Left lung (tissue), 14 donors: ENCODE measurements at places on chromosomes 5 and 9. TPM values are rescaled to one million over a fixed set of nuclear protein-coding genes. Genes with fewer than 3 reads are reported as not detected.
A peak's percentile ranks its signal among the peaks of the same experiment; 100 is the strongest.

Gene SPINK6
- not detected for total RNA-seq

Gene PDCD1LG2
- total RNA-seq, result 1.7 TPM

Gene ZNF483
- 5.2 TPM for total RNA-seq

Gene DMRT2
- total RNA-seq, result 0.35 TPM

Gene CCDC183
- total RNA-seq, result 0.44 TPM

Gene GKAP1
- total RNA-seq, result 5.5 TPM

DNA sequence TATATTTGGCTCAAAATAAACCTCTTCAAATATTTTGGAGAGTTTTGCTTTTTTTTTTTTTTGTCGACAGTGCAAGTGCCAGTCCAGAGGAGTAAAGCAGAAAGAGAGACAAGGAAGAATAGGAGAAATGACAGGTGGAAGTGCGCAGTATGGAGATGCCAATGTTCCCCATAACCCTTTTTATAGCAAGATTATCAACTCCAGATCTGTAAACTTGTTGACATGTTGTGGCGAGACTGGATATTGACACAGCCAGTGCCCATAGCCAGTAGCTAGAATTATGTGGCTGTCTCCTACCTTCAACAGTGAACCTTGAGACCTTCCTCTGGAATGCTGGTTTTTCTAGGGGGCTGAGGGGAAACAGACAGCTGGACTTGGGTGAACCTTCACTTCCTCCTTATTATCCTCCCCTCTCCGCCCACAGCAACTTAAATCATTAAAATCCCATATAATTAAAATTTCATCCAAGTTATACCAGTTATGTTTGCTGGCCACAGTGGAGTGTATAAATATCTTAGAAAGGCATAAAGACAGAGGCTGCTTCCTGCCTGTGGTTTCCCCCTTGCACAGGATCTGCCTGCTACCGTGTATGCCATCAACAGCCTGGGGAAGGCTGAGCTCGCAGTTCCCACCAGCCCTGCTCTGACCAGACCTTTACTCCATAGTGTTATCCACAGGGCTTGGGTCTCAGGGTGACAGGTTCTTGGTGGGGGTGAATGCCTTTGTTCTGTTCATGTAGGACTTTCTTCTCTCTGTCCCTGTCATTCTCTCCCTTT is 112.3 kb upstream of the ANKH start:
- H3K27me3 ChIP-seq, result no peaks in the 10 kb centered on the region
- no peak for DNase-seq

- H3K27ac ChIP-seq, result no peak overlapping the region
- no peaks in the 10 kb centered on the region for H3K36me3 ChIP-seq
- H3K27me3 ChIP-seq, result no peaks in the 10 kb centered on the region
- no peaks in the 10 kb centered on the region for H3K4me1 ChIP-seq
- no peak overlapping the region for H3K4me3 ChIP-seq
- DNase-seq, result peak; percentile 81
Measured at GRCh38 chr5:157994906-157995519, 136.1 kb upstream of the CLINT1 start.

DNA sequence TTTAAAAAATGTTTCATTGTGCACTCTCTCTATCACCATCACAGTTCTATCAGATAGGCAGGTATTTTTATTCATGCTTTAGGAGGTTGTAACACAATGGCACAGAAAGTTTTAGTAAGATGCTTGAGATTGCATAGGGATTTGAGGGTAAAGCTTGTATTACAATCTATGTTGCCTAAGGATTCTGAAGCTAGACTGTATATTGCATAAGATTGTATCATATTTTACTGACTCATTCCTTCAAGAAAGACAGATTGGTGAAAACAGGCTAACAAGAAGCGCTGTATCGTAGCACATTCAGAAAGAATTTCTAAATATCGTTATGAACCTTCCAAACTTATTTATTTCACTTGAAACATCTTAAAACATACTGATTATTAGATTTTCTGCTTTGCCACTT is 577.7 kb downstream of the EBF1 start:
- DNase-seq, result no peak
- H3K36me3 ChIP-seq, result no peaks in the 10 kb centered on the region
- peaks cover 5% of the 10 kb centered on the region for H3K4me1 ChIP-seq
- no peak overlapping the region for H3K27ac ChIP-seq
- H3K4me3 ChIP-seq, result no peak overlapping the region

GRCh38 chr5:157651623-157652376 is 438 bp downstream of the SOX30 start:
- no peaks in the 10 kb centered on the region for H3K36me3 ChIP-seq
- H3K4me1 ChIP-seq, result peaks cover 5% of the 10 kb centered on the region
- peak; percentile 67 for DNase-seq
- no peaks in the 10 kb centered on the region for H3K27me3 ChIP-seq

- no peaks in the 10 kb centered on the region for H3K4me1 ChIP-seq
- H3K27me3 ChIP-seq, result no peaks in the 10 kb centered on the region
- H3K36me3 ChIP-seq, result no peaks in the 10 kb centered on the region
- DNase-seq, result no peak
Measured at GRCh38 chr5:86869268-86869667, 251.5 kb downstream of the COX7C start.

GRCh38 chr9:265209-265870 is 50.7 kb downstream of the DOCK8 start:
- no peaks in the 10 kb centered on the region for H3K27me3 ChIP-seq
- no peak overlapping the region for H3K4me3 ChIP-seq
- H3K4me1 ChIP-seq, result no peaks in the 10 kb centered on the region
- no peak for DNase-seq

GRCh38 chr9:95091601-95092261 is 225.8 kb downstream of the FANCC start:
- peaks cover 18% of the 10 kb centered on the region for H3K36me3 ChIP-seq
- H3K4me1 ChIP-seq, result peaks cover 30% of the 10 kb centered on the region
- no peaks in the 10 kb centered on the region for H3K27me3 ChIP-seq
- DNase-seq, result no peak
- H3K27ac ChIP-seq, result peak overlapping the region; percentile 58
- H3K4me3 ChIP-seq, result no peak overlapping the region

DNA sequence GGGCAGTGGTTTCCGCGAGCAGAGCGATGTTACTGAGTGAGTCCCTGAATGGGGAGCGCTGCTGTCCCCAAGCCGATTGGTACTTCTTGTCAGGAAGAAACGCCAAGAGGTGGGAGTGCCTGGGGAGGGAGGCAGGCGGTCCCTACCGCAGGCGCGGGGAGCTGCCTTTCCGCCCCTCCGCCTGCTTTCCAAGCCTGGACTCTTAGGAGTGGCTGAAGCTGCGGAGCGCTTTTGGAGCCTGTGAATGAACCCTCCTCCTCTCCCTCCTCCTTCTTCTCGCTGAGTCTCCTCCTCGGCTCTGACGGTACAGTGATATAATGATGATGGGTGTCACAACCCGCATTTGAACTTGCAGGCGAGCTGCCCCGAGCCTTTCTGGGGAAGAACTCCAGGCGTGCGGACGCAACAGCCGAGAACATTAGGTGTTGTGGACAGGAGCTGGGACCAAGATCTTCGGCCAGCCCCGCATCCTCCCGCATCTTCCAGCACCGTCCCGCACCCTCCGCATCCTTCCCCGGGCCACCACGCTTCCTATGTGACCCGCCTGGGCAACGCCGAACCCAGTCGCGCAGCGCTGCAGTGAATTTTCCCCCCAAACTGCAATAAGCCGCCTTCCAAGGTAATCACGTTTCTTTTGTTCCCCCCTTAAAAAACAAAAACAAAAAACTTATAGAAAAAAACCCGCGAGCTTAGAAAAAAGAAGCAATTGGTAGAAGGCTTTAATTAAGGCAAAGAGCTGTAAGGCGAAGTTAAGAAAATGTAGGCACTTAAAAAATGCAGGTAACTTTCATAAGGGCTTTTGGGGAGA is at the start of gene VCAN:
Gene VCAN (plus strand): TSS at position 340 of the 808 bp plus-strand sequence. CDS start 11,775 bp downstream, outside the sequence.
- H3K4me1 ChIP-seq, result peaks cover 2% of the 10 kb centered on the region
- H3K36me3 ChIP-seq, result no peaks in the 10 kb centered on the region
- peak; percentile 74 for DNase-seq
- peaks cover 18% of the 10 kb centered on the region for H3K27me3 ChIP-seq
- peak within 1 kb of the TSS; percentile 55 for H3K4me3 ChIP-seq

DNA sequence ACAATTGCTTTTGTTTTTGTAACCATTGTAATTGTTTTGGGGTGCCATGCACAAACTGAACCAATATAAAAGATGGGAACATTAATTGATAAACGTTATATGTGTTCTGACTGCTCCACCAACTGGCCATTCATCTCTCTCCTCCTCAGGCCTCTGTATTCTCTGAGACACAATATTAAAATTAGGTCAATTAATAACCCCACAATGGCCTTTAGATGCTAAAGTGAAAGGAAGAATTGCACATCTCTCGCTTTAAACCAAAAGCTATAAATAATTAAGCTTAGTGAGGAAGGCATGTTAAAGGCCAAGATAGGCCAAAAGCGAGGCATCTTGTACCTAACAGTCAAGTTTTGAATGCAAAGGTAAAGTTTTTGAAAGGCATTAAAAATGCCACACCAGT is 448.4 kb upstream of the ITGA1 start:
- DNase-seq, result no peak
- H3K36me3 ChIP-seq, result no peaks in the 10 kb centered on the region
- H3K4me1 ChIP-seq, result no peaks in the 10 kb centered on the region
- H3K4me3 ChIP-seq, result no peak overlapping the region
- H3K27ac ChIP-seq, result no peak overlapping the region
- H3K27me3 ChIP-seq, result no peaks in the 10 kb centered on the region

- peak within 1 kb of the TSS; percentile 82 for H3K27ac ChIP-seq
- peaks cover 68% of the 10 kb centered on the region for H3K27me3 ChIP-seq
- H3K4me1 ChIP-seq, result no peaks in the 10 kb centered on the region
- peak; percentile 85 for DNase-seq
Measured at GRCh38 chr5:112419164-112419985, at the start of gene EPB41L4A. EPB41L4A (minus strand) TSS chr5:112419277; CDS start chr5:112419039, 238 bp downstream.

- no peaks in the 10 kb centered on the region for H3K4me1 ChIP-seq
- no peak overlapping the region for H3K4me3 ChIP-seq
- no peaks in the 10 kb centered on the region for H3K36me3 ChIP-seq
- no peak for DNase-seq
Measured at GRCh38 chr5:162672061-162672460, 604.5 kb downstream of the GABRG2 start.

DNA sequence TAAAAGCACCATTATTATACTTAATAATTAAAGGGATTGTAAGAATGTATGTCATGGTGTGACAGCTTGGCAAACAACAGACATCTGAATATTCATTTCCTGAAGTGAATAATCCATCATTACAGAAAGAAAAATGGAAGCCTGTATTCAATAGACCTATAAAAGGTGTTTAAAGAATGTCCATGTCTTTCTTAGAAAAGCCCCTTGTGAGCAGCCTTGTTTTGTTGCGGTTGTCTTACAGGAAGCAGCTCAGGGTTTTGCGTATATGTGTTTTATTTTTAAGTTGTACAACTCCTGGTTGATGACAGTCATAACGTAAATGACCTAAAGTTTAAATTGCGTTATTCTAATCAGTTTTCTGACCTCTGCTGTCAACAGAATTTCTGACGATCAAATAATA is 53.8 kb downstream of the CAST start:
- H3K27ac ChIP-seq, result peak overlapping the region; percentile 81
- DNase-seq, result no peak
- H3K27me3 ChIP-seq, result no peaks in the 10 kb centered on the region
- H3K4me3 ChIP-seq, result no peak overlapping the region

DNA sequence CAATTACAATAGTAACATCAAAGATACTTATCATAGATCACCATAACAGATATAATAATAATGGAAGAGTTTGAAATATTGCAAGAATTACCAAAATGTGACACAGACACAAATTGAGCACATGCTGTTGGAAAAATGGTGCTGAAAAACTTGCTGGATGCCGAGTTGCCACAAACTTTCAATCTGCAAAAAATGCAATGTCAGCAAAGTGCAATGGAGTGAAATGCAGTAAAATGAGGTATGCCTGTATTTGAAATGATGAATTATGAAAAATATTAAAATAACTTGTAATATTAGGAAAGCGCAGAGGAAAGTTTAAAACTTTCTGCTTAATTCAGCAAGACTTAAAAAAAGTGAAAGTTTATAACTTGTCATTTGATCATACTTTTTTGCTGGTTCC is 12.0 kb upstream of the PCBD2 start:
- no peak overlapping the region for H3K27ac ChIP-seq
- no peaks in the 10 kb centered on the region for H3K36me3 ChIP-seq
- no peak for DNase-seq
- H3K4me1 ChIP-seq, result no peaks in the 10 kb centered on the region
- no peak overlapping the region for H3K4me3 ChIP-seq

- no peak for DNase-seq
- no peak overlapping the region for H3K4me3 ChIP-seq
- no peaks in the 10 kb centered on the region for H3K4me1 ChIP-seq
- no peak overlapping the region for H3K27ac ChIP-seq
Measured at GRCh38 chr5:75168026-75168735, 68.5 kb downstream of the ANKRD31 start.

DNA sequence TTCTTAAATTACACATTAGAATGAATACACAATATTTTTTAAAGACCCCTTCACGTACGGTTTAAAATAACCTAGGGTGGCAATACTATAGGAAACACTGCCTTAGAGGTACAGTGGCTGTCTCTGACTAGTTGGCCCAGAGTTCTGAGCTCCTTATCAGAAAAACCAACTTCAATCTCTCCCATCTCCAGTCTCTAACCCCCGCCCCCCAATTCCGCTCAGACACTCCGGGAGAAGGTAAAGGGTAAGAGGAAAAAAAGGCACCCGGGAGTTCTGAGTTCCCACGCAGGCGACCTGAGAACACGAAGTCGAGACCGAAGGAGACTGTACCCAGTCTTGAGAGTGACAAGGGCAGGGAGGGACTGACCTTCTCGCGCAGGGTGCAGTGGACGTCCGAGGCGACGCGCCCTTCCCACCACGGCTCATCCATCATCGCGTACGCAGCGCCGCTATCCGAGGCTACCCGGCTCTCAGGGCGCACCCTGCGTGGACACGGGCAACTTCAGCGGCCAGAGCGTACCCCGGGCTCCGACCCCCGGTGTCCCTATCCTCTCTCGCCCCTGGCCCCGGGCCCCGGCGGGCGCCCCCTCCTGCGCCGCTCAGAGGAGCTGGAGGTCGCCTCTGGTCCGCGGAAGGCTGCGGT is 752 bp downstream of the CCNJL start:
- no peaks in the 10 kb centered on the region for H3K27me3 ChIP-seq
- peak overlapping the region; percentile 83 for H3K27ac ChIP-seq
- H3K36me3 ChIP-seq, result no peaks in the 10 kb centered on the region

DNA sequence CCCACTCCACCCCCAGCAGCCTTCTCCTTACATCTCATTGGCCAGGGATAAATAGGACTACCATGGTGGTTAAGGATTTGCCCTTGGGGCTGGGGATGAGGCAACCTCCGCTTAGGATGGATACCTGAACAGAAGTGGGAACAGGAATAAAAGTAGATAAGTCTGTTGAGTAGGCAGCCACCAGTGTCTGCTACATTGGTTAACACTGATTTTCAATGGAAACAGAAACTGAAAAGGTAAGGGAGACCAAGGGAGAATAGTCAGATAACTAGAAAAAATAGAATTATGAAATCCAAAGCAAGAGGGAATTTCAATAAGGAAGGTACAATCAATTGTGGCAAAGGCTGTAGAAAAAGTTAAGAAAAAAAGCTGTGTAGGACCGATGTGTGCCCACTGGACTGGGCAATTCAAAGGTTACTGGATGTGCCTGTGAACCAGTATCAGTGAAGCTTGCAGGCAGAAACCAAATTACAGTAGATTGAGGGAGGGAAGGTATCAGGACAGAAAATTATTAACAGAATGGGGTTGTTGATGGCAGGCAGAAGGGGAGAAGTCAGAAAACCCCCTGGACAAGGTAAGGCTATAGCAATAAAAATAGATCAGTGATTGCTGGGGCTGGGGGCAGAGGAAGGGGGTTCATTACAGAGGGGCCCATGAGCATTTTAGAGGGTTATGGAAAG is 48.7 kb downstream of the DNAJC21 start:
- no peaks in the 10 kb centered on the region for H3K4me1 ChIP-seq
- no peak overlapping the region for H3K4me3 ChIP-seq
- no peaks in the 10 kb centered on the region for H3K27me3 ChIP-seq
- no peaks in the 10 kb centered on the region for H3K36me3 ChIP-seq
- DNase-seq, result no peak

- H3K4me3 ChIP-seq, result no peak overlapping the region
- no peak overlapping the region for H3K27ac ChIP-seq
- H3K4me1 ChIP-seq, result no peaks in the 10 kb centered on the region
- H3K36me3 ChIP-seq, result no peaks in the 10 kb centered on the region
- no peak for DNase-seq
Measured at GRCh38 chr9:99980598-99980997, 74.1 kb downstream of the STX17 start.
